ENCODE measurements at places on chromosomes 3 and 15.

GRCh38 chr3:123119802-123120201 lies 53.0 kb downstream of the PDIA5 start:
- H3K36me3 ChIP-seq: peaks cover 3% of the 10 kb centered on the region
- H3K4me3 ChIP-seq: no peak overlapping the region
- no peak for DNase-seq

- DNase-seq: no peak
- H3K36me3 ChIP-seq: no peaks in the 10 kb centered on the region
- H3K4me3 ChIP-seq: no peak overlapping the region
- no peaks in the 10 kb centered on the region for H3K4me1 ChIP-seq
- no peak overlapping the region for H3K27ac ChIP-seq
These were observed 112.5 kb downstream of the TOP2B start for GRCh38 chr3:25552251-25552650.

GRCh38 chr15:52097180-52097579 lies 15.4 kb downstream of the BCL2L10 start:
- no peaks in the 10 kb centered on the region for H3K36me3 ChIP-seq
- no peaks in the 10 kb centered on the region for H3K4me1 ChIP-seq
- no peak overlapping the region for H3K4me3 ChIP-seq
- no peak for DNase-seq
- no peaks in the 10 kb centered on the region for H3K27me3 ChIP-seq
- H3K27ac ChIP-seq: no peak overlapping the region

GRCh38 chr3:100954990-100955389 lies 38.2 kb downstream of the ABI3BP start:
- H3K4me3 ChIP-seq: no peak overlapping the region
- DNase-seq: no peak
- H3K36me3 ChIP-seq: no peaks in the 10 kb centered on the region
- peaks cover 4% of the 10 kb centered on the region for H3K27me3 ChIP-seq
- H3K27ac ChIP-seq: no peak overlapping the region
- no peaks in the 10 kb centered on the region for H3K4me1 ChIP-seq

GRCh38 chr3:127817406-127817841 lies 4.9 kb downstream of the MGLL start:
- no peak for DNase-seq
- H3K27me3 ChIP-seq: peaks cover 10% of the 10 kb centered on the region
- no peaks in the 10 kb centered on the region for H3K4me1 ChIP-seq
- no peak overlapping the region for H3K27ac ChIP-seq

- no peak overlapping the region for H3K27ac ChIP-seq
- no peaks in the 10 kb centered on the region for H3K36me3 ChIP-seq
- H3K4me3 ChIP-seq: no peak overlapping the region
- DNase-seq: no peak
- H3K27me3 ChIP-seq: no peaks in the 10 kb centered on the region
These were observed 251.3 kb upstream of the GBE1 start for GRCh38 chr3:82012775-82013174.

DNA sequence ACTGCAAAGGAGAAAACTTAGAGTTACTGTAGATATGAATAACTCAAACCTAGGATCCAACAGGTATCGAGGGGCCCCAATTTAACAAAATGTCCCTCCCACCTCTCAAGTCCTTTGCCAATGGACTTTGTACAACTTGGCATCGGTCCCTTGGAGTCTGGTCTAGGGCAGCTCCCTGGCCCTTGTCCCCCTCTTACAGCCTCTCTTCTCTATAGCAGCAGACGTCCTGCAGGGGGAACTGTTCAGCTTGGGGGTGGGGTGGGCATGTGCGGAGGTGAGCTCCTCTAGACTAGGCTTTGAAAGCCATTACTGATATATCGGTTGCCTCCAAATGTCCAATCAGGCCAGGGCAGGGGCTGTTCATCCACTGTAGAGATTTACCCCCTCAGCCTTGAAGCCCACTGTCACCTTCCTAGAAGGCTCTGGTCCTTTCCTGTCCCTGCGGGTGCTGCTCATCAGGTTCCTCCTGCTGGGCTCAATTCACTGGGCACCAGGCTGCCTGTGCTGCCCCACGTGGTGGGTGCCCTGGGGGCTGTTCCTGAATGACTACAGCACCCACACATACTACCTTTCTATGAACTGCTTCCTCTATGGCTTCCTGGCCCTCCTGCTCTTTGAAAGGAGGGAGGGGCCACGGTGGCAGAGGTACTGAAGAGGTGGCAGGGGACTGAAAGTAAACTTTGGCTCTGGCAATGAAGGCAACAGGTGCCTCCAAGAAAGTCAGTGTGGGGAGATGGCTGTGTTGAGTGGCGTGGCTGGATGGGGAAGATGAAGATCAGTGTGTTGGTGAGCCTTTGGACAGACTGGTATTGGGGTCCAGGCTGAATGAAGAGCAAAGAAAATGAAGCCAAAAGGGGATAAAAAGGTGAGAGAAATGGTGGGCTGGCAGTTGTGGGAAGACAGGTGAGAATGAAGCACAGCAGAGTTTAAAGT lies 78.8 kb upstream of the MEX3B start:
- no peaks in the 10 kb centered on the region for H3K4me1 ChIP-seq
- peaks cover 6% of the 10 kb centered on the region for H3K36me3 ChIP-seq
- no peaks in the 10 kb centered on the region for H3K27me3 ChIP-seq
- no peak overlapping the region for H3K27ac ChIP-seq

DNA sequence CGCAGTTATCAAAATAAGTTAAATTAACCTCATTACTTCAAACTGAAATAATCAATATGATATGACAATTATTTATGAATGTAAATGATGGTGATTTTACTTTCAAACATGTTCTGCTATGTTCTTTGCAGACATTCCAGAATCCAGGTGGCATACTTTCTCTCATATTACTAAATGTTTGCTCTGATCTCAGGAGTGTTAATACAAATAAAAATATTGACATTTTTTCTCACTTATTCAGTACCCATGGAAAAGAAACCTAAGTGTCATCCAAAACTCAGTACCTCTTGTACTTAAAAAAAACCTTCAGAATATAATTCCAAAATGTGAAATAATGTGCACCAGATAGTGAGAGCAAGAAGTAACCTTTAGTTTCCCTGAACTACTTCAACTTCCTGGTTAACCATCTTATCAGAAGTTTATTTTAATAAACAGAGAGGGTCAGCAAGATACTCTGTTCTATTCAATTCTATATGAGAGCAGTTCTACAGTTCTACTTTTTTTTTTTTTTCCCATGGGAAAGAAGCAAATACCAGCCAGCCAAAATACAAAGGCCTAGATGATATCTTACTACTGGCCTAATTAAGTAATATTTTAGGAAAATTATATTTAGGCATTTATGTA lies 494.1 kb downstream of the MECOM start:
- no peak overlapping the region for H3K27ac ChIP-seq
- no peaks in the 10 kb centered on the region for H3K36me3 ChIP-seq
- no peaks in the 10 kb centered on the region for H3K27me3 ChIP-seq
- DNase-seq: no peak
- H3K4me1 ChIP-seq: no peaks in the 10 kb centered on the region

GRCh38 chr3:154161806-154162205 lies 40.6 kb downstream of the ARHGEF26 start:
- no peaks in the 10 kb centered on the region for H3K27me3 ChIP-seq
- no peak for DNase-seq
- no peaks in the 10 kb centered on the region for H3K4me1 ChIP-seq
- H3K27ac ChIP-seq: no peak overlapping the region
- no peak overlapping the region for H3K4me3 ChIP-seq

GRCh38 chr3:146274833-146275232 lies 23.9 kb upstream of the PLSCR4 start:
- H3K4me1 ChIP-seq: no peaks in the 10 kb centered on the region
- no peak overlapping the region for H3K4me3 ChIP-seq
- H3K36me3 ChIP-seq: no peaks in the 10 kb centered on the region
- no peaks in the 10 kb centered on the region for H3K27me3 ChIP-seq
- H3K27ac ChIP-seq: no peak overlapping the region

DNA sequence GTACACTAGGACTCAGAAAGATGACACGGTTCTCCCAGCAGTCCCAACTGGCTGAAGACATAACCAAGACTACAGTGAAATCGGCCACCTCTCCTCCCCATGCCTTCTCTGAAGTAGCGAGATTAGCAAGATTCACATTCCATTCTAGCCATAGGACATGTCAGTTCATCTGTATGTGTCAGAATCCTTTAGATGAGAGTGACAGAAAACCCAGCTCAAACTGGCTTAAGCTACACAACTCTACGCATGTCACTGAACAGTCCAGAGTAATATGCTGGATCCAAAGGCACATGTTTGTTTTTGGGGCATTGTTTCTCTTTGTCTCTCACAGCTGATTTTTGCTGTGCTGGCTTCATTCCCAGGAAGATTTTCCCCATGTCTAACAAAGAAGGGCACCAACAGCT lies 75.8 kb downstream of the RARB start:
- no peaks in the 10 kb centered on the region for H3K36me3 ChIP-seq
- no peak for DNase-seq
- H3K27ac ChIP-seq: no peak overlapping the region
- no peaks in the 10 kb centered on the region for H3K4me1 ChIP-seq

- no peak for DNase-seq
- no peak overlapping the region for H3K4me3 ChIP-seq
- no peaks in the 10 kb centered on the region for H3K27me3 ChIP-seq
- no peaks in the 10 kb centered on the region for H3K36me3 ChIP-seq
These were observed 389.3 kb downstream of the MCTP2 start for GRCh38 chr15:94620632-94621031.

DNA sequence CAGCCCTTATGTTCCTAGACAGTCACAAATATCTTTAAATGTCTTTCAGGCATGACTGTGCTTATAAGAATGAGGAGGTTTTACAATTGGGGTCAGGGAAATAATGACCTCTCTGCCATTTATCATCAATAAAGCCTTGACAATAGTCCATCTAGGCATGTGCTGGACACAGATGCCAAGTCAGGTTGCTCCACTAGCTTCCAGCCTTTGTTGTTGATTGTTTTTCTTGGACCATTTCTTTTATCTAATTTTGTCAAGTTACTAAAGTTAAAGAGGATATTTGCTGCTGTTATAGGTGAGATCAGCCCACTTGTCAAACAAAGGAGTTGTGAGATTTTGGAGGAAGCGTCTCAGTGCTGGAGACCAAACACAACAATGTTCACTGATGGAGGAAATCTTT lies 628.0 kb downstream of the ROBO2 start:
- no peaks in the 10 kb centered on the region for H3K36me3 ChIP-seq
- no peak for DNase-seq
- H3K4me3 ChIP-seq: no peak overlapping the region
- no peaks in the 10 kb centered on the region for H3K27me3 ChIP-seq

DNA sequence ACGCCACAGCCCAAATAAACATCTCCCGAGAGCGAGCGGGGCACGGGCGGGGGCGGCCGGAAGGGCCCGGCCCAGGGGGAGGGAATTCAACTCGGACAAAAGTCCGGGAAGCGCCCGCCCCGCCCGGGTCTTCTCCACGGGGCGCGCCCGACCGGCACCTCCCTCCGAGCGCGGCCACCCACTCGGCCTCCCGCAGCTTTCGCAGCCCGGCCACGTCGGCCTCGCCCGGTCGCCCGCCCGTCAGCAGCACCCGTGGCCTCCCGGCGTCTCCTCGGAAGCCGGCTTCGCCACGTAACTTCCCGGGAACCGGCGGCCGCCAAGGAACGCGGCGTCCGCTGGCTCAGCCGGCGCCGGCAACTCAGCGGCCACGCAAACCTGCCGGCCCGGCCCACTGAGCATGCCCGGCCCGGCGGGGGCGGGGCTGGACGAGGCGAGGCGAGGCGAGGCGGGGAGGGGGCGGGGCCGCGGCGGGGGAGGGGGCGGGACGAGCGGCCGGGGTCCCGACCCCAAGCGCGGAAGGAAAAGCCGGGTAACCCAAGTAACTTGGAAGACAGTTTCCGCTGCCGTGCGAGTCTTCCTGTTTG lies at the start of gene TJP1:
TSS of gene TJP1 (minus strand) at position 369 of the 584 bp plus-strand sequence. CDS start 440 bp downstream, outside the sequence.
- peaks cover 12% of the 10 kb centered on the region for H3K4me1 ChIP-seq
- no peak within 1 kb of the TSS for H3K4me3 ChIP-seq
- H3K27me3 ChIP-seq: peaks cover 34% of the 10 kb centered on the region
- no peaks in the 10 kb centered on the region for H3K36me3 ChIP-seq
- no peak within 1 kb of the TSS for H3K27ac ChIP-seq

GRCh38 chr15:72852273-72852672 lies 68.7 kb upstream of the ADPGK start:
- H3K27ac ChIP-seq: no peak overlapping the region
- H3K4me3 ChIP-seq: no peak overlapping the region
- H3K27me3 ChIP-seq: no peaks in the 10 kb centered on the region

DNA sequence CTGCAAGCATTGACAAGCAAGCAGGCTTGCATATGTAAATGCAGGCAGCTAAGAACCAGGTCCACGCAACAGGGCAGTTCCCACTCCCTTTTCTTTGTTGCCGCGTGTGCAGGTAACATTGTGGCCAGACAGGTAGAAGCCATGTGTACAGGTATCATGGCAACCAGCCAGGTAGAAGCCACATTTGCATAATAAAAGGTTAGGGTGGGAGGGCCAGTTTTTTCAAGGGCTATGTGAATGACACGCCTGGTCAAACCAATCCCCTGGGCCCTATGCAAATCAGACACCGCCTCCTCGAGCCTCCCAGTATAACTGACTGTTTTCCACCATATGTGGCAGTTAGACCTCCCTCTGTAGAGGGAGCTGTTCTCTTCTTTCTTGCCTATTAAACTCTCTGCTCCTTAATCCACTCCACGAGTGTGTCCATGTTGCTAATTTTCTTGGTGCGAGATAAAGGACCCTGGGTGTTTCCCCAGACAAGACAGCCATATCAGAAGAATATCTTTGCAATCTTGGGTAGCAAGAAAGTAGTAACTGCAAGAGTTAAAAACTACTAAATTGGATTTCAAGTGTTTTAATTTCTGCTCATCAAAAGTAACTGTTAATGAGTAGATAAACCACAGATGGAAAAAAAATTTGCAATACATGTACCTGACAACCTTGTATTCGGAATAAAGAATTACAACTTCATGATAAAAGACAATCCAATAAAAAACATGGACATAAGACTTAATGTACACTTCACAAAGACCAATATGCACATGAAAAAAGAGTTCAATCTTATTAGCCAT lies 21.8 kb downstream of the PCOLCE2 start:
- H3K27me3 ChIP-seq: no peaks in the 10 kb centered on the region
- no peak overlapping the region for H3K27ac ChIP-seq
- no peak for DNase-seq
- no peak overlapping the region for H3K4me3 ChIP-seq

GRCh38 chr3:116413319-116413718 lies 32.0 kb downstream of the LSAMP start:
- H3K27me3 ChIP-seq: no peaks in the 10 kb centered on the region
- H3K4me1 ChIP-seq: no peaks in the 10 kb centered on the region
- no peak overlapping the region for H3K27ac ChIP-seq

DNA sequence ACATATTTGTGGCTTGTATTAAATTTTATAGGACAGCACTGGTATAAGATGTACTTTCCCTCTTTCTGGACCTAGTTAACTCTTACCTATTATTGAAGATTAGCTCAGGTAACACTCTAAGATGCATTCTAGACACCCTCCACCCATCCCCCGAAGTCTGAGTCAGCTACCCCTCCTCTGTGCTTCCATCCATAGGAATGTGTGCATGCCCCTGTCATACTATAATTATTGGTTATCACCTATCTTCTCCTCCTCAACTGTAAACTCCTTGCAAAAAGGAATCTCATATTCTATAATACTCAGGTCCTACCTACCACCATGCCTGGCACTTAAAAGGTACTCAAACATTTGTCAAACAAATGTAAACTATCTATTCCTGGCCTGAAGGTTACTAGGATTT lies 3.0 kb downstream of the PEAK1 start:
- H3K36me3 ChIP-seq: no peaks in the 10 kb centered on the region
- no peak overlapping the region for H3K4me3 ChIP-seq

All from effector memory CD4-positive, alpha-beta T cell (primary cell).